CD4-positive, alpha-beta T cell treated with Interleukin-21 for 1 hour (primary cell): ENCODE measurements at places on chromosomes 16 and 17.

DNA sequence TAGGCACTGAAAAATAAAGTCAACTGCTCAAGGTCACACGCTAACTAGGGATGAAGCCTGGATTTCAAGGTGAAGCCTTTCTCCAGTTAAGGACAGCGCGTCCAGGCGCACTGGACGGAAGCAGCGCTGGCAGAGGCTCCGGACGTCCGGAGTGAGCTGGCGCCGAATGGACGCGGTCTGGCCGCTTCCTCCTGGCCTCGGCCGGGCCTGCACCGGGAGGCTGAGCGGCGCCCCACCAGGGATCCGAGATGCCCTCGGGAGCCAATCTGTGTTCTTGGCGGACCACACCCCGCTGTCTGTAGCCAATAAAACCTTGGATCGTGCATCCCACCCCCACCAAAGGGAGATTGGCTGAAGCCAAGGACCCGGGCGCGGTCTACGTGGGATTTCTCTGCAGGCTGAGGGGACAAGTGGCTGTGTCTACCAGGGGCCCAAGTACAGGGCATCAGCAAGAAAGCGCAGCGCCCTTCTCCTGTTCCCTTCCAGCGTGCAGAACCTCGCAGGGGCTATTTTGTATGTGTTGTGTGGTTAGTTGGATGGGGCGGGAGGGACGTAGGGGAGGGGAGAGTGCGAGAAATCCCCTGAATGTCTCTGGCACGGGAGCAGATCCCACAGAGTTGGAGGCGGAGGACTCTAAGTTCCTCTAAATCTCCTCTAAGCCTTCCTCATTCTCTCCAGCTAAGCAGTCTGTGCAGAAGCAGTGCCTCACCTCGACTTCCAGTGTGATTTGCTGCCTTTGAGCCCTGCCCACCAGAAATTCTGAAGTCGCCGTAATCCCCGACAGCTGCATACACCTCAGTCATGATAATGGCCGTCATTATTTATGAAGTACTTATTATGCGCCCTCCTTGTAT, 2.5 kb upstream of the AKAP10 start:
- DNase-seq, result no peak

- no peak for DNase-seq
Observed at GRCh38 chr16:71205482-71206131, 24.9 kb downstream of the HYDIN start.

- no peak for DNase-seq
Observed at GRCh38 chr16:74635303-74635702, 28.4 kb upstream of the GLG1 start.

GRCh38 chr17:81428948-81429774, 33.9 kb downstream of the BAHCC1 start:
- DNase-seq, result no peak

DNA sequence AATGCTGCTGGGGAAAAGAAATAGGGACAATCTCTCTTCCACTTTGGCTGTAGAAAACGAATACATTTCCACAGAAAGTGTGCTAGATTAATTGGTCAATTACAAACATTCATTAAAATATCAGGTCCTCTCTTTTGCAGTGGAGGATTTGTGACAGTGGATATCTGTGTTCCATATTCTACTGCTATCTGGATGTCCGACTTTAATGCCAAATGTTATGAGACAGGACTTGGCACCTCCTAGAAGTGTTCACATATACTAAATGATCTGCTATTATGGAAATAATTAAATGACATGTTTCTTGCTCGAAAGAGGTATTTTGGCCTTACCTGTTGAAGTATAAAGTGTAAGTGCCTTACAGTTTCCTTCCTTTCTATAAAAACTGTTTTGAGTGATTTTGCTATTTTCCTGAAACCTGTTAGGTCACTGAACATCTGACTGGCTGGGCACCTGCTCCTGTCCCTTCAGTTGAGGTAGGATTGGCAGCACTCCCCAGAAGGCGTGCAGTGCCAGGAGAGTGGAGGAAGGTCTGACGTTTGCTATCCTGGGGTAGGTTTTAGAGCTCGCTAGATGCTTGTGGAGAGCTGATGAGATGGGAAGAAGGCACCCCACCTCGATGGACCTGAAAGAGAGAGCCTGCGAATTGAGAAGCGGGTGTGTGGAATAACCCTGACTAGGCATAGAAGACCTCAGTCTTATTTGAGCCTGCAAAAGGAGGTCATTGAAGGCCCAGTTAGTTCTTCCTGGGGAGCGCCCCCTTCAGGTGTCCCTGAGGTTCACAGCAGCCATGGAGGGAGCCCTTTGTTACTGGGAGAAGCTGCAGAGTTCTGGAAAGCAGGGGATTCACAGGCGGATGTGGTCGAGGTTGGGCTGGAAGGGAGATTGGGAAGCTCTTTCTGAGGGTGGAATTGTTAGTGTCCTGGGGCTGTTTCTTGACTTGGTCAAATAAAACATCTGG, 159.4 kb upstream of the ZNF267 start:
- peak; percentile 19 for DNase-seq

DNA sequence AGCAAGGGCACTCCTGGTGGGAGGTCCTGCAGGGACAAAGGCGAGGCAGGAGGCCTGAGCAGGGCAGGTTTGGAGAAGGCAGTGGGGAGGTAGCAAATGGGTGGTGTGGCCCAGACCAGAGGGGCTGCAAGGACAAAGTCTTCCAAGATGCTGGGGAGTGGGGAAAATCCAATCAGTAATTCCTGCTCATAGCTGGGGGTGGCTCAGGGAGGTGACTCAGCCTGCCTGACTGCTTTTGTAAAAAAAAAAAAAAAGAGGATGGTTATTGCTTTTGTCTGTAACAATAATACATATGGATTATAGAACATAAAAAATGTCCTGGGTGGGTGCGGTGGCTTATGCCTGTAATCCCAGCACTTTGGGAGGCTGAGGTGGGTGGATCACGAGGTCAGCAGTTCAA, 5.2 kb downstream of the IL34 start:
- no peak for DNase-seq

GRCh38 chr16:349211-349610, 3.3 kb downstream of the AXIN1 start:
- no peak for DNase-seq
